ENCODE measurements at places on chromosomes 5 and 9.
A peak's percentile ranks its signal among the peaks of the same experiment; 100 is the strongest.

- DNase-seq: no peak
These were observed 81.1 kb upstream of the KLF9 start for GRCh38 chr9:70495514-70495913.

DNA sequence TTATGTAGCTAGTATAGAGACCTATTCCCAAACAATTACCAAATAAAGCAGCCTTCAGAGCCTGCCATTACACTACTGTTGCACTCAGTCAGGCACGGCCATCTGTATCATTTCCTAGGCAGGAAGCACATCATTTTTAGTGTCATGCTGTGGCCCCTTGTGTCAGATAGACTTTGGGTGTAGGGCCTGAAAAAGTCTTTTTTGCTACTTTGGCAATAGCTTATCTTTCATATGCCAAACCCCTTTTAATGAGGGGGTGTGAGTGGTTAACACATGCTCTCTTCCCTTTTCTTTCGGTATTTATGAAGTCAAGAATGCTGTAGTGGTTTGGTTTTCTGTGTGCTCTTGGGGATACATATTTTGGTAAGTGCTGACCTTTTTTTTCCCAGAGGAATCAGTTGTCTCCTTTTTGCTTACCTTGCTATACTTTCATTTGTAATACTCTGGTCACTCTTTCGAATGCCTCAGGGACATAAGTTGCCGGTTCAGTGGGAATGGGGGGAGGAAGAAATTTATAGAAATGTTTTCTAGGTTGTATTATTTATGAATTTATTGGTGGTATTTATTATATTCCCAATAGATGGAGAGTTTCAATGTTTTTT, 209.8 kb downstream of the CSNK1G3 start:
- no peak for DNase-seq

- no peak for DNase-seq
These were observed 100.7 kb downstream of the PTPRD start for GRCh38 chr9:10512144-10512543.

- DNase-seq: no peak
These were observed 44.1 kb upstream of the IL17B start for GRCh38 chr5:149423049-149423793.

- DNase-seq: no peak
These were observed 21.7 kb downstream of the LPAR1 start for GRCh38 chr9:111016426-111017045.

DNA sequence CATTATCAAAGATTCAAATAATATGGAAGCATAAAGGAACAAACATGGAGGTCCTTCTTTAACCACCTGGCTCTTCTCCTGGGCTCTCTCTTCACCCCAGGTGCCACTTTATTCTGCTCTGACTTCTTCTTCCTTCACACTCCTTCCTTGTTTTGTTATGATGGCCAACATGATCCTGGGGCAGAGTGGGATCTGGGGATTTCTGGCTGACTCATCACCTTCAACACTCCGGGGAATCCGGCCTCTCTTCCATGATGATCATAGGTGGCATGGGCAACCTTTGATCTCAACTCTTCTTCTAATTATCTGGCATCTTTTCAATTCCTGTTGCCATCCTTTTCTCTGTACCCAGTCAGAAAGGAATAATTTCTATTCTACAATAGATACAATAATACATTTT, 62.1 kb upstream of the TRPC7 start:
- no peak for DNase-seq

GRCh38 chr5:150605546-150605945, 34.9 kb upstream of the SYNPO start:
- DNase-seq: no peak

- DNase-seq: peak; percentile 4
These were observed 17.4 kb downstream of the CDH9 start for GRCh38 chr5:27020973-27021372.

DNA sequence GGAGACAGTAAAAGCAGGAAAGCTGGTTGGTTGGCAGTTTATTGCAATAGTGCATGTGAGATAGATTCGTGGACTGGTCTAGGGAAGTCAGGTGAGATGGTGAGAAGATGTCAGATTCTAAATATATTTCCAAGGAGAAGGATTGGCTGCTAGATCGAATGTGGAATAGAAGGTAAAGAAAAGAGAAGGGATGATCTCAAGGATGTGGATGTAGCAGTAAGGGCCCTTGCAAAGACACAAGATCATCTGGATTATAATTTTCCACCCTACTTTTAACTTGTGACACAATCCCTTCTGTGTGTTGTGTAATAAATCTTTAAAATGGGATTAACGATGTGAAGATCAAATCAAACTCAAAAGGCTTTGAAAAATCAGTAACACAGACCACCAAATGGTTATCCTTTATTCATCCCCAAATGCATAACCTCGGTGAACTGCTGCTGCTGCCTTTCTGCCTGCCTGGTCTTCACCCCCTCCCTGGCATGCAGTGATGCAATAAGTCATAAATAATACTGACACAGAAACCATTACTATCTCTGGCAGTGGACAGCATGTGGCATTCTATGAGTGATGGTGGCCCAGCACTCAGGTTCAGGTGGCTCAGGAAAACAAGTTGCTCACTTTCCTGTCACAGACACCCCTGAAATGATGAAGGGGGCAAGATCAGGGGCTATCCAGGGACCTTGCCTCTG, 178.4 kb downstream of the FAM114A2 start:
- no peak for DNase-seq

DNA sequence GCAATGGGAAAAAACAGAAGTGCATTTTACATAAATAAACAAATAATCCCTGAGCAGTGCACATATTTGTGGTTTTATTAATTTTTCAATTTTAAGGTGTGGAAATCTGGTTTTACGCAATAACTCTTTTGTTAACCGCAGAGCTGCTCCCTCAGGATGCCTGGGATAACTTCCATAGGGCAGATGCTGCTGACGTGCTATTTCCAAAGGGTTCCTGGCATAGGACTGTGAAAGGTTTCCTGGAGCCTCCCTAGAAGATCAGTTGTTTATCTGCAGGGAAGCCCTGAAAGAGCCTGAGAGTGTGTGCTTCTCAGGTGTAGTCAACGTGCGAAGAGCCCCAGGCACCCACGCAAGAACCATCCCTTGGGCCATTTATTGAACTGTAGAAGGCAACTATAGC, 443.5 kb downstream of the PLK2 start:
- peak; percentile 32 for DNase-seq

GRCh38 chr5:81768935-81769452, 18.1 kb upstream of the SSBP2 start:
- peak; percentile 64 for DNase-seq

DNA sequence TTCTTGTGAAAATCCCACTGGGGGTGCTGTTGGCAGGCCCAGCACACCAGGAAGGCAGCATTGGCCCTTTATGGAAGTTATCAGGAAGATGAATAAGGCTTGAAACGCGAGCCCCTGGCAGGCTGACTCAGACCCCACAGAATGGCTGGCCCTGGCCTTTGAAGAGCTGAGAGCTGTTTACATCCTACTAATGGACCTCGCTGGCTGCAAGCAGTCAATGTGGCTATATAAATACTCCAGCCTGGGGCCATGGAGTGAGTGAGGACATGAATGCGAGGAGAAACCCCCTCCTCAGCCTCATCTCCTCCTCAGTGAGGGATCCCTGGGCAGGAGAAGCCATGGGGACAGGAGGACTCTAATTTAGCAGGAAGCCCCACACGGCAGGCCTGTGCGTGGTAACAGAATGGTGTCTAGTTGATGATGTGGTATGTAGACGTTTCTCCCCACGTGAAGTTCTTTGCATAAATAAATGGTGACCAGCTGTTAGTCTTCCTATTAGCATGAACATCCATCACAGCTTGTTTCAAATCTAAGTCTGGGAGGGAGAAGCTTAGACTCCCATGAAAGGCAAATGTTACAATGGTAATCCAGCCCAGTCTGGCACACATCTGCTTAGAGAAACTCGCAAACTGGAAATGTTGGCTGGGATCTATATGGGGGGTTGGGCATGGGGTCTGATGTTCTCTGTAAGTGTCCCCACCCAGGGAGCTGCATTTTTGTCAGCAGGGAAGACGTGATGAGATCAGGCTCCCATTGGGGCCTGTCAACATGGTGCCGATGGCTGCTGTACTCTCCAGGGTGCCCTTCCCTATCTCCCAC, 175.1 kb upstream of the PITX1 start:
- peak; percentile 91 for DNase-seq

- DNase-seq: no peak
These were observed 235.0 kb downstream of the ISL1 start for GRCh38 chr5:51618234-51618633.

DNA sequence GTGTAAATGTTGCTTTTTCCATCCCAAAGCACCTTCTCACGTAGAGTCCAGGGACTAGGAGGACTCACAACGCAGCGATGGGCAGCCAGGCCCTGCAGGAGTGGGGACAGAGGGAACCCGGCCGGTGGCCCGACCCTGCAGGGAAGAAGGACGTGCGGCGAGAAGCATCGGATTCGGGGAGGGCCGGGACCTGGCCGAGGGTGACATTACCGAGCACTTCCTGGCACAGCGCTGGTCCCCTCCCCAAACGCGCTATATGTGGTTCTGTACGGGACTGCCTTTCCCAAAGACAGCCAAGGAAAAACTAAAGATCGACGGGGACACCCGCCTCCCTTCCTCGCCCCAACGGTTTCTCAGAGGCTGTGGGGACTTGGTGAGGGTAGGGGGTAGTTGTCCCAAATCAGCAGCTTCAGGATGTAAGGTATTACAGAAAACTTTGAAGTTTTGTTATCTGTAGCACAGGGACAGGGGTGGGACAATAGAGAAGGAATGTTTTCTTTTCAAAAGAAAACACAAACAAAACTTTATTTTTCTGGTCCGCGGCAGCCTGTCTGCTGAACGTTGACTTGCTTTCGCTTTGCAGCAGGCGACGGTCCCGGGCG, 887 bp upstream of the MAP3K1 start:
- no peak for DNase-seq

- no peak for DNase-seq
These were observed 771.2 kb upstream of the DMAC1 start for GRCh38 chr9:8570776-8571175.

DNA sequence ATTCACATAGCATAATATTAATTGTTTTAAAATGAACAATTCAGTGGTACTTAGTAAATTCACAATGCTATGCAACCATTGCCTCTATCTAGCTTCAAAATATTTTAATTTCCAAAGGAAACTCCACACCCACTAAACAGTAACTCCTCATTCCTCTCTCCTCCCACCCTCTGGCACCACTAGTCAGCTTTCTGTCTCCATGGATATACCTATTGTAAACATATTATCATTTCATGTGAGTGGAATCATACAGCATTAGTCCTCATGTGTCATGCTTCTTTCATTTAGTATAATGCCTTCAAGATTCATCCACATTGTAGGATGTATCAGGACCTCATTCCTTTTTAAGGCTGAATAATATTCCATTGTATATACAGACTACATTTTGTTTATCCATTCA, 48.6 kb downstream of the PHF2 start:
- no peak for DNase-seq

- no peak for DNase-seq
These were observed 703.5 kb upstream of the WWC1 start for GRCh38 chr5:167587772-167588437.

DNA sequence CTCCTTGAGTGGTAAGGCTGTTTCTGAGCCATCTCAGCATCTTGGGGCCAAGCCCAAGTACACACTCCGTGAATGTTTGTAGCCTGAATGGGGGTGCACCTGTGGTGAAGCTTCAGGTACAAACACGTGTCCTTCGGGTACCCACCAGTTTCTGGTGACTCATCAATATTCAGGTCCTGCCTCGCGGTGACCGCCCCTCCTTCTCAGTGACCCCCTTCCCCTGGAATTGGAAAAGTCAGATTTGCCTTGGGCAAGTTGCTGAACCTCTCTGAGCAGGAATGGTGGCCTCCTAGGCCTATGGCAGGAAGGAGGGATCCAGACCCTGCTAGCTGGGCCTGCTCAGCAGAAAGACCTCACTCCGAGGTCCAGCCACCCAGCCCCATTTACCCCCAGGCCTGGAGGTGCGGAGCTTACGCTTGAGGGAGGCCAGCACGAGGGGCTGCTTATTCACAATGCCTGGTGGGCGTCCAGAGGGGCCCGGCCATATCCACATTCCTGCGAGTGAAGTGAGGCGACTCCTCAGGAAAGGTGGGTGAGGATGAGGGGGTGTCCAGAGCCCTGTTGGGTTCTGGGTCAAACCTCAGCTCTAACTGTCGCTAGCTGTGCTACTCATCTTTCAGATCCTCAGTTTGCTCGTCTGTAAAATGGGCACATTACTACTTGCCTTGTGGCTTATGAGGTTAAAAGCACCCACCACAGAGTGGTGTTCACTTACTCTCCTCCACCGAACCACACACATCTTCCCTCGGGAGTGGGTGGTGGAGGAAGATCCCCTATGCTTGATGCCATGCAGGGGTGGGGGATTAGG, 7.0 kb downstream of the ADGRD2 start:
- DNase-seq: no peak

- no peak for DNase-seq
These were observed 12.0 kb downstream of the TTC33 start for GRCh38 chr5:40743771-40744170.

DNA sequence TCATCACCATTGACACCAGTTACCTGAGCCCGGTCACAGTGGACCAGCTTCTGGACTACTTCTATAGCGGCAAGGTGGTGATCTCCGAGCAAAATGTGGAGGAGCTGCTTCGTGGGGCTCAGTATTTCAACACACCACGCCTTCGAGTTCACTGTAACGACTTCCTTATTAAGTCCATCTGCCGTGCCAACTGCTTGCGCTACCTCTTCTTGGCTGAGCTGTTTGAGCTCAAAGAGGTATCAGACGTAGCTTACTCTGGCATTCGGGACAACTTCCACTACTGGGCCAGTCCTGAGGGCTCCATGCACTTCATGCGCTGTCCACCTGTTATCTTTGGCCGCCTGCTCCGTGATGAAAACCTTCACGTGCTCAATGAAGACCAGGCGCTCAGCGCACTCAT, 520 bp downstream of the CCIN start:
- no peak for DNase-seq

- peak; percentile 3 for DNase-seq
These were observed 40.6 kb downstream of the IRX2 start for GRCh38 chr5:2710910-2711309.

- DNase-seq: no peak
These were observed 3.0 kb downstream of the GRK6 start for GRCh38 chr5:177429248-177430040.

GRCh38 chr5:114408847-114409246, 47.0 kb downstream of the KCNN2 start:
- no peak for DNase-seq

DNA sequence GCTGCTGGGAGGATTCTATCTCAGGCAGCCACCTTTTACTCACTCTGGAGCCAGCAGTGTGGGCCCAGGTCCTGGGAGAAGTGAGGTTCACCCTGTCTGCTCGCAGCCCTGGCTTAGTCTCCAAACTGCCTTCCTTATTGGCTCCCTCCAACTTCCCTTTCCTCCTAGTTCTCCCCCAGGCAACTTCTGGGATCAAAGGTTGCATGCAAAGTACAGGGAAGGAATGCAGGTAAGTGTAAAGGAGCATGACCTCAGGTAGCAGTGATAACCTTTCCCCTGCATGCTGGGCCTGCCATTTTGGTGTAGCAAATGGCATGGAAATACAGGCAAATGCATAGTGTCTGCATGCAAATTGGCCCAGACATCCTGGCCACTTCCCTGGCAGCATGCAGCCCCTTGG, 53.8 kb upstream of the ARAP3 start:
- DNase-seq: no peak

GRCh38 chr5:150675069-150675468, 14.0 kb downstream of the MYOZ3 start:
- no peak for DNase-seq

GRCh38 chr5:80153586-80154126, 102.2 kb downstream of the SERINC5 start:
- no peak for DNase-seq

- no peak for DNase-seq
These were observed 346.9 kb downstream of the ZSWIM6 start for GRCh38 chr5:61678966-61679365.
